ENCODE measurements at places on chromosomes 6 and 20. TPM values are rescaled to one million over a fixed set of nuclear protein-coding genes. Genes with fewer than 3 reads are reported as not detected.

ARID1B gene
- total RNA-seq = 75.4 TPM

MYMX gene
- total RNA-seq = not detected

PROKR2 gene
- total RNA-seq = not detected

MDC1 gene
- 25.4 TPM for total RNA-seq

FAM83C gene
- not detected for total RNA-seq

PGM3 gene
- total RNA-seq = 151 TPM

Data from astrocyte (in vitro differentiated cells and primary cell).